ENCODE measurements at places on chromosomes 4 and X.

- DNase-seq, result no peak
These were observed 38.6 kb downstream of the ADGRA3 start for GRCh38 chr4:22477136-22477812.

GRCh38 chrX:11890836-11891514 lies 132.9 kb downstream of the MSL3 start:
- no peak for DNase-seq

DNA sequence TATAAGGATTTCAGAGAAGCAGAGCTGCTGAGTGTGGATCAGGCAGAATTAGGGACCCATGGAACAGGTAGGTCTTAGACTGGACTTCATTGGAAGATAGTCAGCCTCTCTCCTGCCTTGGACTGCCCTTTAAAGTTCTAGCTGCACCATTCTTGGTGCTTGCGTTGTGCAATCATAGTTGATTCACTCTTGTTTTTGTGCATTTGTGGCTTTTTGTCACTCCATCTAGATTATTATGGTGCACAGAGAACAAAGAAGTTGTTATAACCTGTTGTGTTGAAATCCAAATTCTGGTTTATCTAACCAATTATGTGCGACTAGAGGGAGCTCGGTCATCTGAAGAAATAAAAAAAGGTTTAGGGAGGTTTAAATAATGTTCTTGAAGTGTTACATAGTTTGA lies 59.3 kb downstream of the JADE1 start:
- no peak for DNase-seq

DNA sequence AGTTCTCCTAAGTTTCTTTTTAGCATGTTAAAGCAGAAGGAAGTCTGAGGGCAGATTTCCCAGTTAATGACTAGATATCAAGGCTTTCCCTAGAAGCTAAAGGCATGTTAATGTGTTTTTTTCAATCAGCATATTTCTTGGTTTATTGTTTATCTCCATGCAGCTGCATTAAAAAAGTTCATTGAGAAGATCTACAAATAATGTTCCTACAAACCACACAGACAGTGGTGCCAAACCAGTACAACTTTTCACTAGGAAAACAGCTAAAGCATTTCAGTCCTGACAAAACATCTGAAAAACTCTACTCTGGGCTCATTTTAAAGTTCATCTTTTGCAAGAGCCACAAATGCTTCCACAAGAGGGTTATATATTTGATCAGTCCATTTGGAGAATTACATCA lies 320.0 kb downstream of the ADGRL3 start:
- no peak for DNase-seq

- no peak for DNase-seq
These were observed 10.7 kb upstream of the PASD1 start for GRCh38 chrX:151552743-151553142.

GRCh38 chr4:107751670-107752069 lies 31.6 kb upstream of the PAPSS1 start:
- no peak for DNase-seq

GRCh38 chrX:70172221-70172620 lies 5.1 kb upstream of the DGAT2L6 start:
- DNase-seq, result no peak

DNA sequence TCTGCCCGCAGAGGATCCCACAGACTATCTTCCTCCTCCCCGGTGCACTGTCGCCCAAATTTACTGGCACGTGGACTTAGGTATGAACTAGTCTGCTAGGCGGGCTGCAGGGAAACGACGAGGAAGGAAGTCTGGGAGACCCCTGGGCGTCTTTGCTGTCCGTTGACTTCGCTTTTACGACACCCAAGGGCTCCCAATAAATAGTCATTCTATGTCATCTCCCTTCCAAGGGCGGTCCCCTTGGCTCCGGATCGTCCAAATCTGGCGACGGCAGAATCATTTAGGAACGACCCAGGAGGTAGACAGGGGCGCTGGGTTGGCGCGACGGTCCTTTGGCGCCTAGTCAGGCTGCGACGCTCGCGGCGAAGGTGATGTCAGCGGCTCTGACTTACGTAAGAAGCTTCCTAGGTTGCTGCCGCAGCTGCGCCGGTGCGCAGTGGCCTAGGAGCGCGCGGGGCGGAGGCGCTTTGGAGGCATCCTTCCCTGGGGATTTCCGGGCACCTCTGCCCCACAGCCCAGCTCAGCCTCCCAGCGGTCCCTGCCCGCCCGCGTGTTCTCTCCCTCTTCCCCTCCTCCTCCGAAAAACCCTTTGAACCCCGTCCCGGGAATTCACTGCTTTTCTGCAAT lies 2.2 kb downstream of the NHS start:
- DNase-seq, result no peak

DNA sequence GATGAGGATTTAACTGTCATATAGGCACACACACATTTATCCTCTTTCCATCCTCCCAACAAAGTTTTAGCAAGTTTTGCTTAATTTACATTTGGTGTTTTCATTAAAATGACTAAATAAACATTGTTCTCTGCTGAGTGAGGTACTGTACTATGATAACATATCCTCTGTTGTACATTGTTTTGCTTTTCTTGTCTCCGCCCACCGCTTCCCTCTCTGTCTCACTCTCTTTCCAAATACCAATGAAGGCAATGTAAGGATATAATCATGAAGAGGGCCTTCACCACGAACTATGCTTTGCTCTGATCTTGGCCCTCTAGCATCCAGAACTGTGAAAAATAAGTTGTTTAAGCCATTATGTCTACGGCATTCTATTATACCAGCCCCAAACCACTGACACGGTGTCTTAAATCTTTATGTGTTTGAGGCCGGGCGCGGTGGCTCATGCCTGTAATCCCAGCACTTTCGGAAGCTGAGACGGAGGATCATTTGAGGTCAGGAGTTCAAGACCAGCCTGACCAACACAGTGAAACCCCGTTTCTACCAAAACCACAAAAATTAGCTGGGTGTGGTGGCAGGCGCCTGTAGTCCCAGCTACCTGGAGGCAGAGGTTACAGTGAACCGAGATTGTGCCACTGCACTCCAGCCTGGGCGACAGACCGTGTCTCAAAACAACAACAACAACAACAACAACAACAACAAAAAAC lies 65.3 kb downstream of the HPRT1 start:
- no peak for DNase-seq

- DNase-seq, result no peak
These were observed 2032.8 kb downstream of the PCDH7 start for GRCh38 chr4:32752962-32753361.

DNA sequence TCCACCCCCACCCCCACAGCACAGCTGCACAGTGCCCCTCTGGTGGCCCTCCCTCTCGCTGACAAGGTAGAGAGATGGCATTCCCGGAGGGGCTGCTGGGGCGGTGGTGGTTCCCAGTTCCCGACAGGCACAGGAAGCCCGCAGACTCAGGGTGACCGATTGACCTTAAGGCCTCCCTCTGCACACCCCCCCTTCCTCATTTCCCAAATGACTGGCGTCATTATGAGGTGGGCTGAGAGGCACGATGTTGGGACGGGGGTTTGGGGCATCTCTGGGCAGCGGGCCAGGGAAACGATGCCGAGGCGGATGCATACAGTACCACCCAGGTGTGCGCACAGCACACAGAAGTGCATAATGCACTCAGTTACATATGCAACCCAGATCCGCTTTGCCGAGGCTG lies 3.5 kb upstream of the TIMP1 start:
- DNase-seq, result no peak

- no peak for DNase-seq
These were observed 68.1 kb upstream of the FAM9C start for GRCh38 chrX:13112499-13112898.

- no peak for DNase-seq
These were observed 108.0 kb downstream of the LRBA start for GRCh38 chr4:150906987-150907633.

GRCh38 chr4:138555108-138555507 lies 313.0 kb upstream of the SLC7A11 start:
- no peak for DNase-seq

DNA sequence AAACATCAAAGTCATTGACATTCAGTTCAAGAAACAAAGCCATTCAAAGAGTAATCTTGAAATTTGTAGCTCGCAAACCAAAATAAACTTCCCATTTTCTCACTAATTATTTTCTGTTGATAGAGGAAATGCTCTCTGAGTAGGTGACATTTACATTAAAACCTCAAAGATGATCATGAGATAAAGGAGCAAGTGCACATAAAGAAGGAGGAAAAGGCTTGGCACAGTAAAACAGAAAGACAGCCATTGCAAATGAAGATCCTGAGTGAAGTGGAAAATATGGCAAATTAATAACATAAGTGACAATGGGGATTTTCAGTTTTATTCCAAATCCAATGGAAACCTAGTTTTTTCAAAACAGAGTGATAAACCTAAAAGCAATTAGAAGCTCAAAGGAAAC lies 2320.8 kb downstream of the ARAP2 start:
- no peak for DNase-seq

DNA sequence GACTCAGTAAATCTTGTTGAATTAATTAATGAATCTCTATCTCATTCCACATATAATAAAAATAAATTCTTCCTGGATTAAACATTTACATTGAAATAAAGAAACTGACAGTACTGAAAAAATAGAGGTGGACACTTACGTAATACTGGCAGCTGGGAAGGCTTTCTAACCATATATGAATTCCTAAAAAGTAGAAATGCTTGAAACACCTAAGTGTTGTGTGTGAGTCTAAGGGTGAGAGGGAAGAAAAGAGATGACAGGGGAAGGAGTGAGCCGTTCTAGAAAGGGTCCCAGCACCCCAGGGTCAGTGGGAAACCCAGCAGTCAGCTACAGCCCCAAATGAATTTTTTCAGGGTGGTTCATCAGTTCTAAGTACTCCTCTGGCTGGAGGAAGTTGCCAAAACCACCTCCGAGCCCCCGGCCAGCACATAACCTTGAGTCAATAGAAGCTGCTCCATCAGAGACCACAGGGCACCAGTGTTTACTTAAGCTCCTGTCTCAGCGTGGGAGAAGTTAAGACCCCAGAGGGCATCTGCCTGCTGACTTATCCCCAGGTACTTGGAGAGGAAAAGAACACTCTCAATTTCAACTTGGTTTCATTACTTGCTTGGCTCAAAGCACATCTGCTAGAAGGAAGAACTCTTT lies 18.3 kb downstream of the GAB3 start:
- DNase-seq, result no peak

DNA sequence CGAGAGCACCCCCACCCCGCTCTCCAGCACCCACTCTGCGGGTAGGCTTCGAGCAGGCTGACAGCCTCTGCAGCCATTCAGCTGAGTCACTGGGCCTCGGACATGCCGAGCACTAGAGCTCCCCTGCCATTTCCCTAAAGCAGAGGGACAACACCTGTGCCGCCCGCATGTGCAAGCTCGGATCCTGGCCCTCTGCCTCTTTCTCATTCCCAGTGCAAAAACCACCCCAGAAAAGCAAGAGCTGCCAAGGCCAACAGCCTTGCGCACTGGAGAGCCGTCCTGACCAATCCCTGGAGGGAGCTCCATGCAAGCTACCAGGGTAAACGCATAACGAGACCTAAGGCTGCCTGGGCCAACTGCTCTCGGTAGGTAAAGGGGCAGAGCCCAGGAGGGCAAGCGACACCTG lies 5.3 kb downstream of the HCFC1 start:
- no peak for DNase-seq

DNA sequence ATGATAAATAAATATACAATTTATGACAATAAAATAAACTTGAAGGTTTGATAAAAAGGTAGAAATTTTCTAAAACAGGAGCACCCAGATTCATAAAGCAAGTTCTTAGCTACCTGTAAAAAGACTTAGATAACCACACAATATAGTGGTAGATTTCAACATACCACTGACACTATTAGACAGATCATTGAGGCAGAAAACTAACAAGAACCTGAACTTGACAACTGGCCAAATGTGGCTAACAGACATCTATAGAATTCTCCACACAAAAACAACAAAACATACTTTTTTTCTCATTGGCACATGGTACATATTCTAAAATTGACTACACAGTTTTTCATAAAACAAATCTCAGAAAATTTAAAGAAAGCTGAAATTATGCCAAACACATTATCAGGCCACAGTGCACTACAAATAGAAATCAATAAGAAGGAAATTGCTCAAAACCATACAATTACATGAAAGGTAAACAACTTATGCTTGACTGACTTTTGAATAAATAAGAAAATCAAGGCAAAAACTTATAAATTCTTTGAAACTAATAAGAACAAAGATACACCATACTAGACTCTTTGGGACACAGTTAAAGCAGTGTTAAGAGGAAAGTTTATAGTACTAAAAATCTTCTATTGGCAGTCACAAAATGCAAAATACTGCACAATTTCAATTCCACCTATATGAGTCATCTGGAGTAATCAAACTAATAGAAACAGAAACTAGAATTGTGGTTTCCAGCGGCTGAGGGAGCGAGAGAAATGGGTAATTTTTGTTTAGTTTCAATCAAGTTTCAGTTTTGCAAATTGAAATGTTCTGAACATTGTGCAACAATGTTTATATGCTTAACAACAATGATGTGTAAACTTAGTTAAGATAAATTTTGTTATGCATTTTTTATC lies 925.6 kb downstream of the SH3BGRL start:
- DNase-seq, result no peak

- DNase-seq, result no peak
These were observed 22.0 kb upstream of the RPA4 start for GRCh38 chrX:96861661-96862060.

DNA sequence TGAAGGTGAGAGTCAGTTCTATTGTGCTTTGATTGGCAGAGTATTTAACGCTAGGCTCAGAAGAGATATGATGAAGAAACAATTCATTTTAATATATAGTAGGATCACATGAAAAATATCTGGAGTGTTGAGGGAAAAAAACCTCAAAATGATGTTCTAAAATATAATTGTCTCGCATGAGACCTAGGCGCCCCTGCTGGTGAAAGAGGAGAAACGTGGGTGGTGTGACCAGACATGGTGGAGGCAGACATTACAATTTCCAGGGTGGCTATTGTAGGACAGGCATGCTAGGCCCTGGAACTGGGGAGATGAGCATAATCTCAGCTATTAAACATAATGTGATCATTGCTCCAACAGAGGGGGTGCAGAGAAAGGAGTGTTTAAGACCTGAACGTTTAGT lies 210.0 kb downstream of the HS3ST1 start:
- DNase-seq, result no peak

GRCh38 chrX:4240541-4241194 lies 527.2 kb upstream of the PRKX start:
- no peak for DNase-seq

GRCh38 chr4:179563741-179564140 lies 2121.5 kb upstream of the AGA start:
- DNase-seq, result no peak

- no peak for DNase-seq
These were observed 97.1 kb upstream of the SH3RF1 start for GRCh38 chr4:169367826-169368225.

- no peak for DNase-seq
These were observed 39.3 kb downstream of the DOCK11 start for GRCh38 chrX:118534716-118535493.

- DNase-seq, result no peak
These were observed 44.1 kb downstream of the TIGD4 start for GRCh38 chr4:152735396-152735859.

DNA sequence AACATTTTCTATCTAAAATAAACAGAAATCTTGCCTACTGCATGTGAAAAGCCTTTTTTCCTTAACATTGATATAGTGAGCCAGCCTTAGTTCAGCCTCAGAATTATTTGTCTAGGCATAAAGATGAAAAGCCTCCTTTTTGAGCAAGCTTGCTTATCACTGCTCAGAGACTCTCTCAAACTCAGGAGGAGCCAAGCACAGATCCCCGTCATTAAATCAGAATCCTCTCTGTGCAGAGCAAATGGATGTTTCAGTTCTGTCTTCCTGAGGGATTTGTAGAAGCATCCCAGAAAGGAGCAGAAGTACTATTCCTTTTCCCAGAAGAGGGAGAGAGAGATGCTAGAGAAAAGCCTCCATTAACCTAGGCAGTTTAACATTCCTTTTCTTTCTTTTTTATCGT lies 186.9 kb upstream of the LNX1 start:
- DNase-seq, result no peak

- no peak for DNase-seq
These were observed 41.7 kb downstream of the CNGA2 start for GRCh38 chrX:151776181-151776731.

All from cardiac septum (tissue), 1 donor.